IMR-90 (cell line): ENCODE measurements at places on chromosomes 3 and 15. TPM values are rescaled to one million over a fixed set of nuclear protein-coding genes. Genes with fewer than 3 reads are reported as not detected.

DNA sequence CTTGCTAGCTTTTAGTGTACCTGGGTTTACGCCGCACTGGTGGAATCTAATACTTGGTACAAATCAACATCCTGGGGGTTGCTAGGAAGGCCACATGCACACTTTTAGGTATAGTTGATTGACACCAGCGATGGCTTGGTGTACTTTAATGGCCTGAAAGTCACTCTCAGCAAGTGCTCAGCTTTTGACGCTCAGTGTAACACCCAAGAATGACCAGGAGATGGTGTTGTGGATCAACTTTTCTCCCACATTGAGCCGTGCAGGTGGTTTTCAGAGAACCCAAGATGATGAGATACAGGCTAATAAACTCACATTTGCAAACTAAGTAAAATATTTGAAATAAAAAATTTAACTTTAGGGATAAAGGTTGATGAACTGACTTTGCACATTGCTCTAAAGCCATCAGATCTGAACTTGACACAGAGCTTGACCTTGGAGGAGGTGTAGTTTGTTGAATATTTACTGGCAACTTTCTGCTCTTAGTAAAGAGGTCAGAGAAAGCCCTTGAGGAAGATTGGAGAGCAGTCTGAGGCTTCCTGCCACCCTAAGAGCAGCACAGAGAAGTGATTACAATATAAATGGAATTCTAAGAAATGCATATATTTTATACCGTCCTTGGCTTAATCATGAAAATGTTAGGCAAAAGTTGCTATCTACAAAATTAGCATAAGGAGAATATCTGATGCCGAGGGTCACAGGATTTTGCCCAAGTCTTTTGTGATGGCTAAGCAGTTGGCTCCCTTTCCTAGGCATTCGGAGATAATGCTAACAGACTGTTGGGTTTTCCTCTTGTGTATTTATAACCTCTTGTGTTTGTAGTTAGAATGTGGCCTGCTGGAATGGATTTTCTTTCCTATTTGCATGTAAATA lies 143.4 kb upstream of the RASGRP1 start:
- DNase-seq = peak; percentile 80

The SLC15A2 gene
- total RNA-seq = under 0.01 and 0.18 TPM in 2 replicates

GRCh38 chr3:197507081-197507480 lies 48.7 kb downstream of the BDH1 start:
- DNase-seq = no peak

The VGLL3 gene
- 96.7 and 97.3 TPM in 2 replicates for total RNA-seq

DNA sequence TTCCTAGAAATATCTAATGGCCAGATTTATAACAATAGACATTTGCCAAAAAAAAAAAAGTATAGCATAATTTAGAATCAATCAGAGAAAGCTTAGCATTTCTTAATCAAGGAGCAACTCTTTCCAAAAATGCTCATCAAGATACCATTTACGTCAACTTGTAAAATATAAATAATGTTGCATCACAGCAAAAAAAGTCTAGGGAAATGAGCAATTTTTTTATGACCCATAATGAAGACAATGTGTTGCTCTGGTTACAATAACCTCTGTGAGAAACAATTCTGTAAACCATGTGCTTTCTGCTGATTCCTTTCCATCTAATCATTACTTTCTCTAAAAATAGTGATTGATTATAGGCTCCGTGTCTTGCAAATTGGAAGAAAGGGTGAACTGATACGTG lies 36.3 kb downstream of the KBTBD8 start:
- no peak for DNase-seq
